Myometrial cell (primary cell): ENCODE measurements at places on chromosomes 13 and 19. TPM values are rescaled to one million over a fixed set of nuclear protein-coding genes. Genes with fewer than 3 reads are reported as not detected.

TUBA3C gene
- total RNA-seq, result not detected in 2 replicates

POMP gene
- total RNA-seq, result 119 and 180 TPM in 2 replicates

CNN1 gene
- 5.5 and 10.3 TPM in 2 replicates for total RNA-seq

ACP4 gene
- total RNA-seq, result not detected in 2 replicates

FSD1 gene
- total RNA-seq, result 5.2 and 14.4 TPM in 2 replicates

DACH1 gene
- under 0.01 TPM in 1 of 2 replicates, not detected in the other for total RNA-seq

C19orf25 gene
- 36.0 and 47.6 TPM in 2 replicates for total RNA-seq

TDRD12 gene
- under 0.01 and 0.53 TPM in 2 replicates for total RNA-seq

FBXO17 gene
- 22.3 and 30.0 TPM in 2 replicates for total RNA-seq

C13orf42 gene
- total RNA-seq, result not detected in 2 replicates

OR7G1 gene
- total RNA-seq, result not detected in 2 replicates

RFPL4A gene
- not detected in 2 replicates for total RNA-seq

CTXN1 gene
- total RNA-seq, result 2.9 and 4.3 TPM in 2 replicates
